Thoracic aorta (tissue), 2 donors: ENCODE measurements at places on chromosomes 12 and 14.

- peak overlapping the region; percentile 93 for H3K27ac ChIP-seq
- no peaks in the 10 kb centered on the region for H3K36me3 ChIP-seq
- peaks cover 47% of the 10 kb centered on the region for H3K4me1 ChIP-seq
- H3K27me3 ChIP-seq, result no peaks in the 10 kb centered on the region
- DNase-seq, result no peak
Observed at GRCh38 chr12:27015730-27016076, 1.5 kb upstream of the TM7SF3 start.

- H3K27ac ChIP-seq, result no peak overlapping the region
- H3K27me3 ChIP-seq, result peaks cover 4% of the 10 kb centered on the region
- H3K4me1 ChIP-seq, result no peaks in the 10 kb centered on the region
- H3K4me3 ChIP-seq, result no peak overlapping the region
- no peak for DNase-seq
Observed at GRCh38 chr14:90050271-90050670, 11.5 kb upstream of the KCNK13 start.

DNA sequence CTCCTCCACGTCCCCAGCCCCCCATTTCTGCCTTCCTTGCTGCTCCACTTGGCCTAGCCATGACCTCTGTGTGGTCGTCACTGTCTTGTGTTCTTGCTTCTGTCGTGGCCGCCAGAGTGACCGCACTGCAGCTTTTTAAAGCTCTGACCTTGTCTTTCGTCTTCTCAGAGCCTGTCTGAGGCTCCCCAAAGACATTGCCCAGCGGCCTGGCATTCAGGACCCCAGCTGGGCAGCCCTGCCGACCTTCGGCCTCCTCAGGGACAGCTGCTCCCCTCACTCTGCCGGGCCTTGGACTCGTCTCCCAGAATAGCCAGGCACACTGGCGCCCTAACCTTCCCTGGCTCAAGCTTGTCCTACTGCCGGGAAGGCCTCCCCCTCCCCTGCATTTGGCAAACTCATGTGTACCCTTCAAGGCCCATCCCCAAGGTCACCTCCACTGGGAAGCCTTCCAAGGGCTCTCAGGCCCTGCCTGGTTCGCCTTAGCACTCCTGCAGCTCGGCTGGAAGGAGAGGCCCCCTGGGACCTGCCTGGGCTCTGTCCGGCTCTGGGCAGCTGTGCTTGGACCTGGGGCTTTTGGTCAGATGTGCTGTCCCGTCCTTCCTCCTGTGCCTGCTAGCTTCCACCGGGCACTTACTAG is 15.7 kb upstream of the DLK1 start:
- H3K27me3 ChIP-seq, result no peaks in the 10 kb centered on the region
- H3K27ac ChIP-seq, result no peak overlapping the region
- no peaks in the 10 kb centered on the region for H3K36me3 ChIP-seq
- no peak overlapping the region for H3K4me3 ChIP-seq

DNA sequence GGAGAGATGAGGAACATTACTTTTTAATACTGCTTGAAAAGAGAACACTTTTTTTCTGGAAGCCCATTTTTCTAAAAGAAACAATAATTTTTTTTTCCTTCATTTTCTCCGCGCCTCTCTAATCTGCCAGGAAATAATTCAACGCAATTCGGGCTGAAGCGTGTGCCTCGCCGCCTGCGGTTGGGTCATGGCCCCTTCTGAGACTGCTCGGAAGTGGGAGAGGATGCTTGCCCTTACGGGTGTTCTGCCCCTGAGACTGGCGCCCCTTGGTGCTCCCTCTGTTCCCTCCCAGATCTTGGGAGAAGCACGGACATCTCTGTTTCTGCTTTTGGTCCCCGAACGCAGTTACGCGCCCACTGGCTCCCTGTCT is 332 bp upstream of the TBC1D30 start:
- peak overlapping the region; percentile 65 for H3K4me3 ChIP-seq
- no peaks in the 10 kb centered on the region for H3K36me3 ChIP-seq
- no peak for DNase-seq
- peaks cover 18% of the 10 kb centered on the region for H3K4me1 ChIP-seq
- H3K27ac ChIP-seq, result no peak overlapping the region

DNA sequence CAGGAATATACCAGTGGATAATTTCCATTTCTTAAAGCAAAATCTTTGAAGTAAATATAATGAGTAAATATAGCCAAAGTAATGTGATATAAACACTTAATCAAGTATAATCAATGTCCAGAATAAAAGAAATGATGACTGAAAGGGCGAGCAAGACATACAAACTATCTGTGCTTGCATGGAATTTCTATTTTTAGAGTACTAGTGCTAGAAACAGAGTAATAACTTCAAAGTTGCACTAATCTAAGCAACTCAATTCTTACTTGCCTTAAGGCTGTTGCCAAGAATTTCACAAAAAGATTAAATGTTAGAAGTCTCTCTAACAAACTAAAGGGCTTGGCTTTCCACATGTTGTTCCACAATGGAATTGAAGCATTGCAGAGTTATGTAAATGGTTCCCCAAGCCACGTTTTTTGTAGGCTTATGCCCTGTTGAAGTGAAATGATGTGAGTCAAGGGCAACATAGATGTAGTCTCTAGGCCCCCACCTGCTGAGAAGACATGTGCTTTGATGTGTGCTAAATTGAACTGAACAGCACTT is 175.0 kb upstream of the LMNTD1 start:
- H3K4me1 ChIP-seq, result no peaks in the 10 kb centered on the region
- no peak overlapping the region for H3K4me3 ChIP-seq
- no peaks in the 10 kb centered on the region for H3K36me3 ChIP-seq
- no peak for DNase-seq

DNA sequence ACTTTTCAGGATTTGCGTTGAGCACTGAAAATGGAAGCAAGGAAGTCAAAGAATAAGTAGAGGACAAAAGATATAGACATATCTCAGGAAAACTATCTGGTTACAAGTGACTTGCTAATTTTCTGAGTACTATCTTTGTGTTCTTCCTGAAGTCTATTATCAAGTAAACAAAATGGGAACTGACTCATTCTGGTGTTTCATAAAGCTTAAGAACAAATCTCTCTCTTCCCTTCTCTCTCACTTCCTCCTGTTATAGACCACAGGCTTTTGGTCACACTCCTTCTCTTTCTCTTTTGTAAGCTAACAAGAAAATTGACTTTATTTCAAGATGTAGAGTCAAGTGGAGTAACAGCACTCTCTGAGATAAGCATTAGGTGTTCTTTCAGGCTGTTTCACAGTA is 406.6 kb upstream of the SYT1 start:
- no peak overlapping the region for H3K27ac ChIP-seq
- no peaks in the 10 kb centered on the region for H3K36me3 ChIP-seq
- H3K4me1 ChIP-seq, result no peaks in the 10 kb centered on the region
- H3K4me3 ChIP-seq, result no peak overlapping the region
- no peak for DNase-seq

DNA sequence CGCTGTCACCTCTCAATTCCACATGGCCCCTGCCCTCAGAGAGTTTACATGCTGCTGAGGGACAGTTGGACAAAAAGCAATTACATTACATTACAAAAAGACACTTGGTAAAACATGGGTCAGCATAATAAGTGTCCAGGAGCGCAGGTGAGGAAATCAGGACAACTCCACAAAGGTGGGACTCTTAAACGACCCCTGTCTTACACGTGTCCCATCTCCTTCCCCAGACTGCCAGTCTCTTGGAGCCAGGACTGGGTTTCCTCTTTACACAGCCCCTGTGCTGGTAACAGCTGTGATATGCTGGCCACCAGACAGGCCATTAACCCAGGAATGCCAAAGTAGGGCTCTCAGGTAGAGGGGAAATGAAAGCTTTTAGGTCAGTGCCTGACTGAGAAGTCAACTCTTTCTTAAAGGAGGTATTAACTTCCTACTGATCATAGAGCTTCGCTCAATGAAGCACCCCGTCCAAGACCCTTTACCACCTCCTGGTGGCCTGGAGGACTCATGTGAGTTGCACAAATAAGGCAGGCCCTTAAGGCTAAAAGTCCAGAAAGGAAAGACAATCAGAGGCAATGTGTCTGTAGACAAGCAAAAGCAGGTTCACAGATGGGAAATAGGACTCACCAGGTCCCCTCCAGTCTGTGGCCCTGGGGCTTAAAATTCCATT is 55.5 kb downstream of the ANO2 start:
- H3K36me3 ChIP-seq, result no peaks in the 10 kb centered on the region
- no peaks in the 10 kb centered on the region for H3K4me1 ChIP-seq
- H3K4me3 ChIP-seq, result no peak overlapping the region
- no peaks in the 10 kb centered on the region for H3K27me3 ChIP-seq
- H3K27ac ChIP-seq, result no peak overlapping the region
